ENCODE measurements at places on chromosomes 1 and 21. TPM values are rescaled to one million over a fixed set of nuclear protein-coding genes. Genes with fewer than 3 reads are reported as not detected.

The CCDC18 gene
- 6.6 TPM for total RNA-seq

The SLC26A9 gene
- not detected for total RNA-seq

The ACTN2 gene
- not detected for total RNA-seq

The SPATA17 gene
- total RNA-seq: 1.1 TPM

The OLFML2B gene
- total RNA-seq: not detected

The FAM110D gene
- total RNA-seq: not detected

The FGR gene
- total RNA-seq: 0.64 TPM

The ARHGAP29 gene
- total RNA-seq: 9.2 TPM

The NUDT4B gene
- 4.6 TPM for total RNA-seq

The C1orf94 gene
- not detected for total RNA-seq

The PLPP3 gene
- 4.8 TPM for total RNA-seq

The DISC1 gene
- total RNA-seq: 1.4 TPM

The CHML gene
- 7.7 TPM for total RNA-seq

The PCP4L1 gene
- total RNA-seq: not detected

The PIGV gene
- total RNA-seq: 16.1 TPM

The KRTAP13-3 gene
- total RNA-seq: not detected

The CAMK2N1 gene
- total RNA-seq: 10.8 TPM

The PGLYRP4 gene
- 1.9 TPM for total RNA-seq

The SNIP1 gene
- total RNA-seq: 8.5 TPM

The UHMK1 gene
- total RNA-seq: 55.4 TPM

The LCE1C gene
- total RNA-seq: 0.24 TPM

The DCST1 gene
- not detected for total RNA-seq

The HSD3B1 gene
- not detected for total RNA-seq

The SLC30A10 gene
- total RNA-seq: not detected

The ASPM gene
- 1.1 TPM for total RNA-seq

The NBPF20 gene
- total RNA-seq: 1.2 TPM

The ANGPTL7 gene
- total RNA-seq: not detected

The GLIS1 gene
- 0.24 TPM for total RNA-seq

The NUP210L gene
- 0.24 TPM for total RNA-seq

The CLCC1 gene
- 19.0 TPM for total RNA-seq

All from tracheal epithelial cell (primary cell).